ENCODE measurements at places on chromosomes 3 and 15.

DNA sequence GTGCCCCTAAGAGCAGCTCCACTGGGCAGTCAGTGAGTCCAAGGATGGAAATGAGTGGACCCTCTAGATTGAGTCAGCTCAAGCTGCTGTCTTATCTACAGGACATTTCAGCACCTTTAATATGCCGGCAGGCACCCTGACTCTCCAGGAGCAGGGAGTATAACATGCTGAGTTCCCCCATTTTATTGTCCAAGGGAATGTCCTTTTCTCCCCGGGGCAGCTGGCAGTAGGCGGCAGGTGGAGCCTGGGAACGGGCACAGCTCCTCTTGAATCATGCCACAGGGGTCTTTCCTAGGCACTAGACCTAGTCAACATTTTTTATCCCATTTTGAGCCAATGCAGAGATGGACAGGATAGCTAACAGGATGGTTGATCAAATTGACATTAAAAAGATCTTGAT is 14.8 kb downstream of the WNT7A start:
- no peak for DNase-seq

DNA sequence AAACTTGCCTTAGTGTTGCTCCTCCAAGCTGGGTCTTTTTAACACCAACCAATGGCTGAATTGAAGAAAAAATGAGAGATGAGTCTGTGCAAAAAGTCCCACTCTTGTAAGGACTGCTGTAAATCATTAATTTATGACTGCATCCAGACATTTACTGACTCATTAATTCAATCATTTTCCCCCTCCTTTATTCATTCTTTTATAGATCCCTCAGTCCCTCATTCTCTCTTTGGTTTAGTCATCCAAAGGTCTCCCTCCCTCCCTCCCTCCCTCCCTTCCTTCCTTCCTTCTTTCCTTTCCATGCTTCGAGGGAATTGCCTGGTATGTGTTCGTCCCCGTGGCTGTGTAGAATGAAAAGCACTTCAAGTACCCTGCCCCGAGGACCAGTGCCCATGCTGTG is 35.3 kb upstream of the MRPS22 start:
- DNase-seq = no peak

- DNase-seq = no peak
Measured at GRCh38 chr3:171236265-171237008, 209.9 kb upstream of the SLC2A2 start.

GRCh38 chr15:75156326-75157215 is 45.1 kb upstream of the C15orf39 start:
- no peak for DNase-seq

DNA sequence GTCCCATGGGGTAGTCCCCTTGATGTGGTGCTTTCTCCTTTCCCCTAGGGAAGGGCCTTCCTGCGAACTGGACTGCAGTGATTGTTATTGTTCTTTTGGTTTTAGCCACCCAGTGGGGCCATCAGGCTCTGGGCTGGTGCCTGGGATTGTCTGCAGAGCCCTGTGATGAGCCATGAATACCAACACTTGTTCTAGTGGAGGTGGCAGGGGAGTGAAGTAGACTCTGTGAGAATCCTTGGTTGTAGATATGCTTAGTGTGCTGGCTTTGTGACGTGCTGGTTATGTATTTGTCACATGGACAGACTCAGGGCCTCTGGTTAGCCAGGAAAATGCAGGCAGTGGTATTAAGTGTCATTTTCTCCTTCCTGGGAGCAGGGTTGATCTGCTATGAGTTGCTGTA is 51.8 kb upstream of the NDUFB4 start:
- DNase-seq = no peak

- peak; percentile 41 for DNase-seq
Measured at GRCh38 chr15:84552896-84553295, 47.9 kb upstream of the ZSCAN2 start.

DNA sequence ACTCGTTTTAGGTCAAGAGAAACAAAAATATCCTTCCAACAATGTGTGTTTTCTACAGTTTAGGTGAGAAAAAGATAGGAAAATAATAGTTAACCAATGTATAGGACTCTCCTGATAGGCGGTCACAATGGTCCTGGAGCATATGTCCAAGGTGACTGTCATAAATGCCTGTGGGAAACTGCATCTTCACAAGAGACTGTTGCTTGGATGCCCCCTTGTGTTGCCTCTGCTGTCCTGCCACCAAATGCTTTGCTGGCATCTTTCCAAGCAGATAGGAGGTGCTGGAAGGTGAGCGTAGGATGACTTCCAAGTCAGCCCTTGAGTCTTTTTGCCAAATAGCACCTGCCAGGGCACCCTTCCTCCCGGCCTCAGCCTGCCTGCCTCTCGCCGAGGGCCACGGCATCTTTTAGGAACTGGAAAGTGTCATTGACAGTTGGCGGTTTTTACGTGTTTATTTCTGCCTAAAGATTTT is 24.1 kb upstream of the SACM1L start:
- DNase-seq = peak; percentile 61

Data from choroid plexus epithelial cell (primary cell).